Mammary epithelial cell (primary cell): ENCODE measurements at places on chromosomes 2 and 18. TPM values are rescaled to one million over a fixed set of nuclear protein-coding genes. Genes with fewer than 3 reads are reported as not detected.

DNA sequence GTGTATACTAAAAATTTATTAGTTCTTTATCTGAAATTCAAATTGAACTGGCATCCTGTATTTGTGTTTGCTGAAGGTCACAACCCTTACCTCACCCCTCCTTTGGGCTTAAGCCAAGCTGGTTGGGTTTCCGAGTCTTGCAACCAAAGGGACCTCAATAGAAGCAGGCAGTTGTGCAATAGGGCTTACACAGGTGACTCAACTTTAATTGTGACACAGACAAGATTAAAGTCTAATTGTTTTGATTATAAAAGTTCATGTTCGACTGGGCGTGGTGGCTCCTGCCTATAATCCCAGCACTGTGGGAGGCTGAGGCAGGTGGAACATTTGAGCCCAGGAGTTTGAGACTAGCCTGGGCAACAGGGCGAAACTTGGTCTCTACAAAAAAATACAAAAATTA lies 71.5 kb downstream of the RAB31 start:
- peak; percentile 60 for DNase-seq

- DNase-seq = no peak
These were observed 471.0 kb upstream of the CDH2 start for GRCh38 chr18:28647961-28648360.

- no peak for DNase-seq
These were observed 106.2 kb upstream of the ZFP36L2 start for GRCh38 chr2:43332653-43333052.

REG3A gene
- polyA plus RNA-seq = not detected

DNA sequence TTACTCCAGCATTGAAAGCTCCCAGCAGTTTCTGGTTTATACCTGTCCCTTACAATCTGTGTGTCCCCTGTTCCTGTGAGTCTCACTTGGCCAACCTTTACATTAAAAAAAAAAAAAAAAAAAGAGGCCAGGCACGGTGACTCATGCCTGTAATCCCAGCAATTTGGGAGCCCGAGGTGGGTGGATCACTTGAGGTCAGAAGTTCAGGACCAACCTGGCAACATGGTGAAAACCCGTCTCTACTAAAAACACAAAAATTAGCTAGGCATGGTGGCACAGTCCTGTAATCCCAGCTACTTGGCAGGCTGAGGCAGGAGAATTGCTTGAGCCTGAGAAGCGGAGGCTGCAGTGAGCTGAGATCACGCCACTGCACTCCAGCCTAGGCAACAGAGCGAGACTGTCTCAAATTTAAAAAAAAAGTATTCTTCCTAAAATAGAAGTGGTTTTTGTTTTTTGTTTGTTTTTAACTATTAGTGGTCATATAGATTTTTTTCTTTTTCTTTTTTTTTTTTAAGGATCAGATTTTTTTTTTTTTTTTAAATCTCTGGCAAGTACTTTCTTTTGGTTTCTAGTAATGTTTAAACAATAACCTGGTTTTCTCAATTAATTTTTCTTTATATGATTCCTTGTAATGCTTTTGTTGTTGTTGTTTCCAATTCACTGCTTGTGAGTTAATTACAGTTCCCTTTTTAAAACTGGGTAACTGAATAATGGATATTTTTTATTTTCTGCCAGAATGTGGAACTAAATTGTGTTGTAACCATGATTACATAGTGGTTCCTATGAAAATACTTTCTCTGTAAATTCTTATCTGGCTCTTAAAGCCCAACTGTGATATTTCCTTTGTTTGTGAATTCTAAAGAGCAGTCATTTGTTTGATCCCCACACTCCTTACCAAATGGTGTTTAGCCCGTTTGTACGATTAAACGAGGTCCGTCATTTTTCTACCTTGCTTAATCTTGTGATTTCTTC lies 116.8 kb downstream of the CTAGE1 start:
- DNase-seq = peak; percentile 43

RPL37A gene
- 1,666 TPM for polyA plus RNA-seq

MOB4 gene
- polyA plus RNA-seq = 25.8 TPM

IL36B gene
- 0.07 TPM for polyA plus RNA-seq

GRCh38 chr2:13581471-13581870 lies 864.7 kb downstream of the TRIB2 start:
- DNase-seq = no peak

DNA sequence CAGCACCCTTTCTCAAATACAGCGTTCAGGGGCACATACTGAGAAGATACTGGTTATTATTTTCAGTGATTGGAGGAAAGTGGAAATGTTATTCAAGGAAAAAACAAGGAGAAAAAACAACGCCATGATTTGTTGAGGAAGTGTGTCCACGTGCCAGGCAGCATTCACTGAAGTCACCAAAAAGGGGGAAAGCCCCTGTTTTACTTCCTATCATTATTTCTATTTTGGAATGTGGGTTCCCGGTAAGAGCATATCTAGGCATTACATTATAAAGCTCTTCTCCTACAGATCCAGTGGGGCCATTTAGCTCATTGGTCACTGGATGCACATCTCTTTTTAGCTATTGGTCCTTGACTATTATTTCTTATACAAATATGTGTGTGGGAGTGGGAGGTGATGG lies 518.7 kb downstream of the TXNL1 start:
- no peak for DNase-seq

DNA sequence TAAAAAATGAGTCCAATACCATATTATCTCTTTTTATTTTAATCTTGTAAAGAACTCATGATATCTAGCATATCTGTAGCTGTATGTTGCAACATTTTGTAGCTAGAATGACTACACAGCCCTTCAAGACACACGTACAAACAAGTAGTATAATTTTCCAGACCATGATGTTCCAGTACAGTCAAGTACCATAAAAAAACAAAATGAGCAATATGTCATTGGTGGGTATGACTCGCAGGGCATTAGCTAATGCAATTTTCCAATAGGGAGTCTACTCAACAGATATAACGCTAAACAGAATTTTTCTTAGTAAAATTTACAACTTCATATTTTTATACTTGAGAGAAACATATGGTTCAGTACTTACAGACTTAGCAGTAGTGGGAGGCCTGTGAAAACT lies 53.6 kb upstream of the UGP2 start:
- peak; percentile 80 for DNase-seq

FAHD2A gene
- 30.1 TPM for polyA plus RNA-seq

DNA sequence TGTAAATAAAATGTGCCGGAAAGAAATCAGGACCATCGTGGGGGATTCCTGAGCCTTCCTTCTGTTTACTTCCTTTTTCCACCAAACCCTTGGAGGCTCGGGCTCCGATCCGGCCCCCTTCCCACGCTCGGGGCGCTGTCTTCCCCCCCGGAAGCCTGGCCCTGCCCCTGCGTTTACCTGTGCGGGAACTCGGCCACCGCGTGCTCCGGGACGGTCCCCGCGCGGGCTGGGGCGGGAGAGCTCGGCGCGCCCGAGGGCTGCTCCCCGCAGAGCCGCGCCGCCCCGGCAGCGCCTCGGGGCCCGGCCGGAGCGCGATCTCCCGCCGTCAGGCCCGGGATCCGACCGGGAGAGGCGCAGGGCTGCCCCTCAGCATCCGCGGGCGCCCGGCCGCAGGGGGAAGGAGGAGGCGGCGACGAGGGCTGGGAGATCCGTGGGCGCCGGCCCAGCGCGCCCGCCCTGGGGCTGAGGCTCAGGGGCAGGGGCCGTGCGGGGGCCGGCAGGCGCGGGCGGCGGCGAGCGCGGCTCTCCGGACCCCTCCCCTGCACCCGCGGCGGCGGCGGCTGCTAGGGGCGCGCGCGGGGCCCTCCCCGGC lies 435 bp downstream of the ADCY3 start:
- no peak for DNase-seq

RGPD3 gene
- polyA plus RNA-seq = 0.08 TPM
